Thyroid gland (tissue), 4 donors: ENCODE measurements at places on chromosomes 3 and 15. TPM values are rescaled to one million over a fixed set of nuclear protein-coding genes. Genes with fewer than 3 reads are reported as not detected.

DNA sequence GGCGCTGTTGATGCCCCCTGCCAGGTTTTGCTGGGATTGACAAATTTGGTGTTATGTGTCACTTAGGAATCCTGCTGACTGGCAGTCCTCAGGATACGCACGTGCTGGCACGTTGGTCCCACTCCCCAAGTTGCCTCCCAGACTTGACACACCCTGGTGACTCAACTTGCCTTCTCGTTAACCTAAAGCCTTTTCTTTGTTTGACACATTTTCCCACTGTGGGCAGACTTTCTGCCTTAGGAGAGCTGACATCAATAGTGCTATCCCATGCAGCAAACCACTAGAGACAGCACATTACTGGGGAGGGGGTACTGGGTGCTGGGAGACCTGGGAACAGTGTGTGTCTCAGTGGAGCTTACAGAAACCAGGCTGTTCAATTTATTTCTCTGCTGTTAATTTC is 104.3 kb downstream of the OXNAD1 start:
- H3K36me3 ChIP-seq, result peaks cover 8% of the 10 kb centered on the region
- peak overlapping the region; percentile 87 for H3K27ac ChIP-seq
- peaks cover 51% of the 10 kb centered on the region for H3K4me1 ChIP-seq
- H3K4me3 ChIP-seq, result no peak overlapping the region
- H3K27me3 ChIP-seq, result no peaks in the 10 kb centered on the region

DNA sequence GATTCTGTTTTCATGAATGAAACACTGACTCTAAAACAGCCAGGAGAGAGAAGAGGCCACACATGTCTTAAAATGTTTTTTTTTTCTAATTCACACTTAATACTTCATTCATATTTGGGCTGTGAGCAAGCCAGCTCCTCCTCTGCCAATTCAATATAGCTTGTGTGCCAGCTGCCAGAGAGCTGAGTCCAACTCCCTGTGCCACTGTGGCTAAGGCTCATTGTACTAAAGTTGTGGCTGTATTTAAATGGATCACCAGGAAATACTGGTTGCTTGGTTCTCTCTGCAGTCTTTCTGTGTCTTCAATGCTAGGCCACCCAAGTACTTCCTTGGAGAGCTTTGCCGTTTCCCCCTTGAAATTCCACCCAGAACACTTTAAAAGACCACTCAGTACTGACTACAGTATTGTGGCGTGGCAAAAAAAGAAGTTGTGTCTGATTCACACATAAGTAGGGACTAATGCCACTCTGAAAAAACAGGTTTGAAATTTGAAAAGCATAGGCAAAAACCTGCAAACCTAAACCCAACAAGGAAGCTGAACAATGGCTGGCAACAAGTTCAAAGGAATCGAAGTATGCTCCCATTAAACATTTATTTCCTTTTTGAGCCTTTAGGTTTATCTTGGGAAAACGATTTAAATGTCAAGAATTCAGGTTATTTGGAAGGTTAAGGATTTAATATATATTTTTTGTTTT is 524.7 kb downstream of the DIPK2A start:
- H3K36me3 ChIP-seq, result no peaks in the 10 kb centered on the region
- H3K4me1 ChIP-seq, result peaks cover 4% of the 10 kb centered on the region
- DNase-seq, result no peak
- H3K27ac ChIP-seq, result no peak overlapping the region
- H3K4me3 ChIP-seq, result no peak overlapping the region
- H3K27me3 ChIP-seq, result no peaks in the 10 kb centered on the region

DNA sequence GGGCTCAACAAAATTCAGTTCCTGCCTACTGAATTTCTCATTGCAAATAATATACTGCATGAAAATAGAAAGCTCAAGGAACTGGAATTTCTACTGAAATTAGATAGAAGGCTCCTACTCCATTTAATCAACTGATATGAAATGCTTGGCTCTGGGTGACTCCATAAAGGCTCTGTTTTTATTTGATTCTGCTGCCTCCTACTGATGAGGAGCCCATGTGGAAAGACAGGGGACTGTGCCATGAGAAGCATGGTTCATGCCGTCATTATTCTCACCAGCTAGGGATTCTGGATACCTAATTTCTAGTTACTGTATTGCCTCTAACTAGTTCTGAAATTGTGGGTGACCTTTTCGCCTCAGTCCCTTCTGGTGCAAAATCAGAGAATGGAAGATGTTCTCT is 366.2 kb upstream of the DPH6 start:
- H3K36me3 ChIP-seq, result no peaks in the 10 kb centered on the region
- no peak for DNase-seq
- H3K27ac ChIP-seq, result no peak overlapping the region
- H3K4me3 ChIP-seq, result no peak overlapping the region
- no peaks in the 10 kb centered on the region for H3K27me3 ChIP-seq
- no peaks in the 10 kb centered on the region for H3K4me1 ChIP-seq

GRCh38 chr3:138331143-138331894 is 1.7 kb upstream of the NME9 start:
- no peaks in the 10 kb centered on the region for H3K27me3 ChIP-seq
- no peak for DNase-seq
- peaks cover 9% of the 10 kb centered on the region for H3K4me1 ChIP-seq
- no peak overlapping the region for H3K27ac ChIP-seq
- H3K36me3 ChIP-seq, result no peaks in the 10 kb centered on the region
- no peak overlapping the region for H3K4me3 ChIP-seq

- H3K36me3 ChIP-seq, result no peaks in the 10 kb centered on the region
- no peak overlapping the region for H3K4me3 ChIP-seq
- H3K4me1 ChIP-seq, result peaks cover 46% of the 10 kb centered on the region
- no peaks in the 10 kb centered on the region for H3K27me3 ChIP-seq
- peak; percentile 53 for DNase-seq
These were observed 152.3 kb downstream of the IGF1R start for GRCh38 chr15:98800437-98801233.

DNA sequence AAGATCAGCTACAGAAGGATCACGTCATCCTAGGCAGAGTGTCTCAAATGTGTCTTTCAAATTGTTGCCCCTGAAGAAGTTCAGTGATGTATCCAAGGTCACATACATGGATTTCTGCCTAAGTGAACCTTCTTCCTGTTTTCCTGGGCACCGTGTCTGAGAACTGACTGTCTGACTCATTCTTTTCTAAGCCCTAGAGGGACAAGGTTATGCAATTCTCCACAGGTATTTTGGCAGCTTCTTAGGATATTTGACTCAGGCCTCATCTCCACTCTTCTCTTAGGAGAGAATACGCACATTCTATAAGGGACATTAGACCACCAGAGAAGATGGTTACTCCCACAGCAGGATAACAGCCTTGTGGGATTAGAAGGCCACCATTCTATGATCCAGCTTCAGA is 391.9 kb upstream of the THBS1 start:
- no peaks in the 10 kb centered on the region for H3K27me3 ChIP-seq
- DNase-seq, result no peak
- no peaks in the 10 kb centered on the region for H3K36me3 ChIP-seq
- H3K4me3 ChIP-seq, result no peak overlapping the region
- no peak overlapping the region for H3K27ac ChIP-seq

DNA sequence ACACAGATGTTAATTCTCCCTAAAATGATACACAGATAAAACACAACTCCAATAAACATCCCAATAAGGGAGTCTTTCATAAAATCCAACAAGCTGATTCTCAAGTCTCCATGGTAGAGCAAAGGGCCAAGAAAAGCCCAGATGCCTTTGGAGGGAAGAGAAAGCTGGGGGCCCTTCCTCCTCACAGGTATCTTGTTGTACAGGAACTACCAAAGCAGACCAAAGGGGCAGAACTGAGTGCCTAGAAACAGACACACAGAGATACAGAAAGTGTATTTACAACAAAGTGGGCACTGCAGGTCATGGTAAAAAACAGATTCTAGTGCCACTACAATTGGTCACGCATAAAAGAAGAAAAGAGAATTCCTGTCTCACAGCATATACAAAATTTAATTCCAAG is 87.2 kb upstream of the NSMCE3 start:
- H3K27ac ChIP-seq, result peak overlapping the region; percentile 28
- DNase-seq, result peak; percentile 59
- no peaks in the 10 kb centered on the region for H3K27me3 ChIP-seq

DNA sequence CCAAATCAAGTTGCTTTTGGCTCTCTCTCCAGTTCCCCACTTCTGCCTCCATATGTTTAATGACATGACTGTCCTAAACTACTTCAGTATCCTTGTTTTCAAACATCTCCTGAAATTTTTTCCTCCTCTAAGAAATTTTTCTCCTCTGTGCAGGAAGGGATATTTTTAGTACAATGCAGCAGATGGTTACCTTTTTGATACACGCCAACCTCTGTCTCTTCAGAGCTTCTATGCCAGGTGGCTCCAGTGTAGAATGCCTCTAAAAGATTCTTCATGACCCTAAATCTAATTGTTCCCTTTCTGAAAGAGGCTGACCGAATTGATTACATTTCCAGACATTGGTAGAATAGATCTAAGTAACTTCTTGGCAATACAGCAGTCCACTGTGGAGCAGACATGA is 33.7 kb downstream of the TMOD3 start:
- no peak overlapping the region for H3K27ac ChIP-seq
- H3K27me3 ChIP-seq, result no peaks in the 10 kb centered on the region
- peaks cover 10% of the 10 kb centered on the region for H3K36me3 ChIP-seq
- no peak for DNase-seq
- no peak overlapping the region for H3K4me3 ChIP-seq
- H3K4me1 ChIP-seq, result no peaks in the 10 kb centered on the region

DNA sequence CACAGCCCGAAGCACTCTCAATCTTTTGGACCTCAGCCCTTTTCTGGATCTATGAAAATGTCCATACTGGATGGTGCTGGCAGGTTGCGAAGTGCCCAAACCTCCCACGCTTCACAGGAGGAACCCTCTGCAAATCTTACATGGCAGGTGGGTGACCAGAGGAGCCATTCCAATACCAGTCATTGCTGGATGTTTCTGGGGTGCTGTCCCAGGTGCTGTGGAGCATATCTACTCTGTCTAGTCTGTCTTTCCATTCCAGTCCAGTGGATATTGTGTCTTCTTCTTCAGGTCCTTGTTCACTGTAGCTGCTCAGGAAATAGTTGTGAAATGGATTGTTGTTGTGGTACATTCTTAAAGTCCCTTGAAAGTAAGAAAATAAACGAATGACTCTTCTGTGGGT is 10.7 kb upstream of the ADIPOQ start:
- H3K4me3 ChIP-seq, result no peak overlapping the region
- H3K36me3 ChIP-seq, result no peaks in the 10 kb centered on the region
- H3K4me1 ChIP-seq, result peaks cover 3% of the 10 kb centered on the region
- peaks cover 8% of the 10 kb centered on the region for H3K27me3 ChIP-seq
- no peak overlapping the region for H3K27ac ChIP-seq
- no peak for DNase-seq

DNA sequence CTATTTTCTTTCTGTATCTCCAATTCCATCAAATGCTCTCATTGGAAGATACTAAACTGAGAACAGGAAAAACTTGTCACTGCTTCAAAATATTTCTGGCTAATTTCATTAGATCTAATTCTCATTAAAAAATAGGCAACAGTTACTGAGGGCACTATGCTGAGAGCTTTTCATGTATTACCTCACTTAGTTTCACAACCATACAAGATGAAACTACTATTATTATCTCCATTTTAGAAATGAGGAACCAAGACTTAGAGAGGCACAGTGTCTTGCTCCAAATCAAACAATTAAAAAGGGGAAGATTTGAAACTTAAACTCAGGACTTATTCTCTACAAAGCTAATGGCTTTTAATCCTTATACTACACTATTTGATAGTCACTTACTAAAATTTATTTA is 7.2 kb upstream of the OTOL1 start:
- no peaks in the 10 kb centered on the region for H3K4me1 ChIP-seq
- H3K4me3 ChIP-seq, result no peak overlapping the region
- DNase-seq, result no peak
- no peaks in the 10 kb centered on the region for H3K27me3 ChIP-seq
- H3K27ac ChIP-seq, result no peak overlapping the region
- no peaks in the 10 kb centered on the region for H3K36me3 ChIP-seq

DNA sequence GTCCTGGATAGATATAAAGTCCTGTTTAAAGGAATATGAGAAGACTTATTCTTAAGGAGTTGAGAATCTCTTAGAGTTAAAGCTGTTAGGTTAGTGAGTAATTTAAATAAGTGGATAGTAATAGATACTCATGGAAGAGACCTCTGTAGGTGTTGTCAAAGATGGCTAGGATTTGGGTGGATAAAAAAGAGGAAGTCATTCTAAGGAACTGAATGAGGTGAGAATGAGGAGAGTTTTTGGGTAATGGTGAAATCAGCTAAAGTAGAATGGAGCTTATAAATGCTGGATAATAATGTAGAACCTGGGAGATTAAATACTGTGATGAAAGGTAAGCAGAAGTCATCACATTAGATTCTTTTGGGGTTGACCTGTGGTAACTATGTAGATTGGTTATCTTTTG is 8.1 kb downstream of the ARIH1 start:
- no peaks in the 10 kb centered on the region for H3K36me3 ChIP-seq
- peaks cover 22% of the 10 kb centered on the region for H3K4me1 ChIP-seq

- H3K27me3 ChIP-seq, result no peaks in the 10 kb centered on the region
- peaks cover 7% of the 10 kb centered on the region for H3K4me1 ChIP-seq
- H3K27ac ChIP-seq, result no peak overlapping the region
- no peak overlapping the region for H3K4me3 ChIP-seq
- no peaks in the 10 kb centered on the region for H3K36me3 ChIP-seq
These were observed 9.3 kb upstream of the SSUH2 start for GRCh38 chr3:8653800-8654408.

GRCh38 chr3:117018655-117019054 is 309.1 kb downstream of the TUSC7 start:
- H3K27ac ChIP-seq, result no peak overlapping the region
- DNase-seq, result no peak
- no peaks in the 10 kb centered on the region for H3K4me1 ChIP-seq
- no peaks in the 10 kb centered on the region for H3K36me3 ChIP-seq
- H3K27me3 ChIP-seq, result no peaks in the 10 kb centered on the region

GRCh38 chr3:20043396-20043795 is 3.1 kb downstream of the KAT2B start:
- no peaks in the 10 kb centered on the region for H3K27me3 ChIP-seq
- H3K27ac ChIP-seq, result peak overlapping the region; percentile 80
- no peak overlapping the region for H3K4me3 ChIP-seq
- peak; percentile 94 for DNase-seq

- peak; percentile 69 for DNase-seq
- H3K27ac ChIP-seq, result no peak overlapping the region
- H3K36me3 ChIP-seq, result no peaks in the 10 kb centered on the region
These were observed 15.1 kb upstream of the TCAIM start for GRCh38 chr3:44323341-44323955.

GRCh38 chr15:59993950-59994401 is 10.1 kb upstream of the FOXB1 start:
- H3K4me1 ChIP-seq, result peaks cover 11% of the 10 kb centered on the region
- no peak overlapping the region for H3K4me3 ChIP-seq
- H3K36me3 ChIP-seq, result no peaks in the 10 kb centered on the region
- DNase-seq, result no peak
- H3K27me3 ChIP-seq, result peaks cover 68% of the 10 kb centered on the region

- H3K27ac ChIP-seq, result no peak overlapping the region
- no peak for DNase-seq
- H3K4me1 ChIP-seq, result peaks cover 38% of the 10 kb centered on the region
- H3K36me3 ChIP-seq, result no peaks in the 10 kb centered on the region
These were observed 149.4 kb downstream of the VGLL4 start for GRCh38 chr3:11494131-11494916.

Gene TAGLN3
- total RNA-seq, result 0.22 TPM

Gene ITGA11
- 3.0 TPM for total RNA-seq

Gene CCK
- total RNA-seq, result not detected

Gene C3orf22
- not detected for total RNA-seq

Gene MASP1
- total RNA-seq, result 6.2 TPM

Gene CD96
- 2.8 TPM for total RNA-seq

Gene IDH2
- 29.4 TPM for total RNA-seq

Gene HAUS2
- total RNA-seq, result 32.3 TPM

Gene OR5K2
- not detected for total RNA-seq
